ENCODE measurements at places on chromosomes 12 and 14. TPM values are rescaled to one million over a fixed set of nuclear protein-coding genes. Genes with fewer than 3 reads are reported as not detected.

KRT2 gene
- not detected for total RNA-seq

GPR68 gene
- under 0.01 TPM for total RNA-seq

REM2 gene
- total RNA-seq: not detected

C2CD5 gene
- 23.0 TPM for total RNA-seq

KITLG gene
- 4.5 TPM for total RNA-seq

KLRG1 gene
- total RNA-seq: 3.3 TPM

SOAT2 gene
- total RNA-seq: not detected

KRT82 gene
- not detected for total RNA-seq

ALG10 gene
- total RNA-seq: 17.3 TPM
